ENCODE measurements at places on chromosomes 3 and 15. TPM values are rescaled to one million over a fixed set of nuclear protein-coding genes. Genes with fewer than 3 reads are reported as not detected.

TRIM71 gene
- total RNA-seq = 0.05 TPM

IL5RA gene
- 0.18 TPM for total RNA-seq

TICRR gene
- 18.7 TPM for total RNA-seq

CCDC191 gene
- total RNA-seq = 0.68 TPM

ENTPD3 gene
- not detected for total RNA-seq

DUOX2 gene
- not detected for total RNA-seq

CSK gene
- total RNA-seq = 261 TPM

ACKR2 gene
- 0.44 TPM for total RNA-seq

NOX5 gene
- 0.21 TPM for total RNA-seq

GHSR gene
- total RNA-seq = not detected

GPR62 gene
- total RNA-seq = not detected

TNFAIP8L3 gene
- 1.8 TPM for total RNA-seq

PPARG gene
- total RNA-seq = 40.1 TPM

CTDSPL gene
- total RNA-seq = 8.7 TPM

FBLN2 gene
- not detected for total RNA-seq

LEKR1 gene
- 0.30 TPM for total RNA-seq

CACNA2D3 gene
- not detected for total RNA-seq

FETUB gene
- total RNA-seq = not detected

HDC gene
- total RNA-seq = 8.7 TPM
